Psoas muscle (tissue), 8 donors: ENCODE measurements at places on chromosomes 6 and 20. TPM values are rescaled to one million over a fixed set of nuclear protein-coding genes. Genes with fewer than 3 reads are reported as not detected.

The FNDC1 gene
- total RNA-seq = 0.07 TPM

DNA sequence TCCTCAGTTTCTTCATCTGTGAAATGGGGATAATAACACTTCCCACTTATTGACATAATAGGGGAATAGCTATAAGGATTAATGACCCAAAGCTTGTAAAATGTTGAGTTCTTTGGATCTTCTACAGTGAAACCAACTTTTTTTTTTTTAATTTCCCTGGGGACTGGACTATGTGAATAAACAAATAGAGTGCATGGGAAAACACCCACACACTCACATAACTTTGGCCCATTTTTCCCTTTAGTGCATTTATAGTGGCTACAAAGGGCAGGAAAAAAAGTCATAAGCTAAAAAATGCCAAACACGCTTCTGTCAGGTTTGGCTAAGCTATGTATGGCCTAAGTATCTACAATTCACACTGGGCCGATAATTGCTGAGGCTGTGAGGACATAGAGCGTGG lies 406.2 kb upstream of the JAG1 start:
- DNase-seq = no peak

DNA sequence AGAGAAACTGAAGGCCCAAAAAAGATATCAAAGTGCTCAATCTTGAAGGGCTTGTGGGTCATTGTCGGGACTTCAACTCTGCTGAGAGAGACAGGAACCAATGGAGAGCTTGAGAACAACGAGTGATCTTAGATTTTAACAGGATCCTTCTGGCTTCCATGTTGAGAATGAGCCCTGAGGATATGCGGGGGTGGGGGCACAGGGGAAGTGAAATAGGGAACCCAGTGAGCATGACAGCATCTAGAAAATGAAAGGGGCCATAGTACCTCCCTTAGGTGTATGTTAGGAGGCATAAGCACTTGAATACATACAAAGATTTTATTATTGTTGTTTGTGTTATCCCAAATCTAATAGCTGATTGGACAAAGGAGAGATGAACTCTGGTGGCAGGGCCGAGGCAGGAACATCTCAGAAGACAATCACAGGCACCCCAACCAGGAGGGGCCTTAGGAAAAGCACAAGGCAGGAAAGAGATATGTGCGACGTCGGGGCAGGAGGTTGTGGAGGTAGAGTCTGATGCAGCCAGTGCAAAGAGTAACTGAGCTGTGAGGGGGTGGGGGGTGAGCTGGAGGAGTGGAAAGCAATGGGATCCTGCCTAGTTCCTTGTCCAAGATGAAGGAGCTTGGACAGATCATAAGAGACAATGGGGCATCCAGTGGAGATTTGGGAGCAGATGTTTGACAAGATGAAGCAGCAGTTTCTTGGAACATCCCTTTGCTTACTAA lies 10.4 kb downstream of the TGM6 start:
- no peak for DNase-seq

GRCh38 chr20:57999465-58000111 lies 228.9 kb downstream of the ANKRD60 start:
- peak; percentile 39 for DNase-seq

- no peak for DNase-seq
Observed at GRCh38 chr6:167341665-167342655, 17.1 kb downstream of the TTLL2 start.

DNA sequence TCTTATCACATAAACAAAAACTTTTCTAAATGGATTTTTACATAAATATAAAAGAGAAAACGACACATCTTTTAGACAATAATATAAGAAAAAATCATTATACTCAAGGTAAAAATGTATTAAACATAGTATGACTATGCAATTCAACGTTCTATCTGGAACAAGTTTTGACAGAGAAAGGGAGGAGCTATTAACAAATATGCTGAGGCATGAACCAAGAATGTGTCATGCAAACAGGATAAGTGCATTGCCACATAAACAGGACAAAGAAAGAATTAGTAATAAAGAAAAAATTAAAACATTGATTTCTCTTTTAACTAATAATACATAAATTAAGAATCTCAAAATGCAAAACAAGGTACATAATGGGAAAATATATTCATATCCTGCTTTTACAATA lies 1353.4 kb upstream of the GJE1 start:
- no peak for DNase-seq

- DNase-seq = no peak
Observed at GRCh38 chr6:105882828-105883227, 203.3 kb upstream of the PRDM1 start.

DNA sequence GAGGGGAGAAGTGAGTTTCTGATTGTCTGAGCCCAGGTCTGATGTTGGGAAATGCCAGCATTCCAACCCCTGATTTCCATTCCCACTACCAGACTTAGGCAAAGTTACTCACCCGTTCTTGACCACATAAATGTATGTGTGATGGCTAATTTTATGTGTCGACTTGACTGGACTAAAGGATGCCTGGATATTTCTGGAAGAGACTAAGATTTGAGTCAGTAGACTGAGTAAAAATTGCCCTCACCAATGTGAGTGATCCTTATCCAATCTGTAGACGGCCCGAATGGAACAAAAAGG lies 95.8 kb upstream of the TAB2 start:
- DNase-seq = no peak

DNA sequence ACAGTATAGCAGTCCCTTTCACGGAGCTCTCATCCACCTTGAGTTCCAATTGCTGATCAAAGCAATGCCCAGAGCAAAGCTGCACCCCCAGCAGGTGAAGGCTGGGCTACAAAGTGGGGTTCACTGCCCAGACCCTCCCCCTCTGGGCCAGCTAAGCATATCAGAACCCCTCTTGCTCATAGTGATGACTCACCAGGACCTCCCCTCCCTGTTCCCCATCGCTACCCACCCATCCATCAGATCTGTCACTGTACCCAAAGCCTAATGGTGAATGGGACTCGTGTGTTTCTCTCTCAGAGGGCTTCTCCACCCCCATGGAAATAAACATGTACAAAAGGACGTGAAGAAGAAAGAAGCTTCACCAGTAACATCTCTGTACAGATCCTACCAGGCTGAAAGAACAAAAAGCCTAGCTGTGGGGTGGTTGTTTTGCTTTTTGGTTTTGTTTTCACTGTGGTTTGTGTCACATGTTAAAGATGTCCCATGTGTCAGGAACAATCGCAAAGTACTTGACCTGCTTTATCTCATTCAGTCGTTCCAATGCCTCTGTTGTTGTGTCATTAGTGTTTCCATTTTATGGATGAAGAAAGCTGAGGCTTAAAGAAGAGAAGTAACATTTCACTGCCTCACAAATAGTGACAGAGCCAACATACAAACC lies 518.5 kb downstream of the CD83 start:
- no peak for DNase-seq

DNA sequence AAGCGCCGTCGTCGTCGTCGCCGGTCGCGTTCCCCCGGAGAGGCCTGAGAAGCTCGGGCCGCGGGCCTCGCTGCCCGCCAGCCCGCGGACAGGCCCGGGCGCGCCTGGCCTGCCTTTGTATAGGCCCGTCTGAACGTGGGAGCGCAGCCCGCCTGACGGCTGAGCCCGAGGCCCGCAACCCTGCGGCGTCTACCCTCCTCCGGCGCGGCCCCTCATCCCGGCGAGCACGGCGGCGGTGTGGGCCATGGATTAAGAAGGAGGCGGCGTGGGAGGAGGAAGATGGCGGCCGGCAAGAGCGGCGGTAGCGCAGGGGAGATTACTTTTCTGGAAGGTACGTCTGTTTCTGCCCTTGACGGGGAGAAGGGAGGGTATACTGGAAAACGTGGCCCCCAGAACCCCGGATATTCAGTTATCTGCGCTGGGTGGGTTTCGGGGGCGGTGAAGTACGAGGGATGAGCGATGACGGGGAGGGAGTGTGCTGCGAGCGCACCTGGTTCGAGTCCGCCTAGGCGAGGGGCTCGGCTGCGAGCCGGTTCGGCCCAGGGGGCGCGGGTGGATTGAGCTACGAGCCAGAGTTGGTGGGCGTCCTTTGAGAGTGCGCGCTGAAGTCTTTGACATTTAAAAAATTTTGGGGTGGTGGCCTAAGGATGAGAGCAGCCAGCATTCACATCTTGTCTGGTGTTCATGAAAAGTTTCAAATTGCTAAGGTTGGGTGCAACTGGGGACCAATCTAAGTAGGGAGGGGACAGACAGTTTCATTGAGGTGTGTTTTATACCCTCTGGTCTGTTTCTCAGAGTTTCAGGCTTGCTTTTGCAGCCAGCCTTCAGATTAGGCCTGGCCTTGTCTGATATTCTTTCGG lies 796 bp downstream of the SENP6 start:
- peak; percentile 53 for DNase-seq

DNA sequence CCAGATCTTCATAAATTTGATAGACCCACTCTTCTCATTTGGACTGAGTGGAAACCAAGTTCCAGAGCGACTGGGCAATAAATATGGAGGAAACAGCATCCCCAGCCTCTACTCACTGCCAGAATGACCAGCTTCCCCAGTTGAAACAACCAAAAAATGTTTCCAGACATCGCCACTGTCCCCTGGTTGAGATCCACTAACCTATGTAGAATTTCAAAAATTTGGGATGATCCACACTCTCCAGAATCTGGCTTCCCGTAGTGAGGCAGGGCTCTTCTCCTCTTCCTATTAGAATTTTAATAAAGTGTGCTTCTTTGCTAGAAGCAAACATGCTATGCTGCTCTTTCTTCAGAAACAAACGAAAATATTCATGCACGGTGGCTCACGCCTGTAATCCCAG lies 287.0 kb upstream of the SUPT3H start:
- DNase-seq = no peak

DNA sequence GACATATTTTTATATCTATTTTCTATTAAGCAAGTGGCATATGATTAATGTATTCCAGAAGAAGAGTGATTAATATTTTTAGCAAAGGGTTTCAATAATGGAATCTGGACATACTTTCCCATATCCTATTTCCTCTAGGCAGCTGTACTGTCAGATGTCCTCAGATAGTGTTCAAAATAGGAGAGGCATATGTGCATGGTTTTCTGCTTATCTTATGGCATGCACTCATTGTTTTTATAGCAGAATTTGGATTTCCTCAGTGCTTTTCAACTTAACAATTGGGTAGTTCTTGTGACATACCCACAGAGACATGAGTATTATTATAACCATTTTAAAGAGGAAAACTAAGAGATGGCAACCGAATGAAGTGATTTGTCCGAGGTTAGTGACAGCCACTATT lies 12.6 kb upstream of the SLC17A5 start:
- DNase-seq = no peak

GRCh38 chr20:52983726-52984450 lies 11.7 kb downstream of the TSHZ2 start:
- DNase-seq = no peak

The SLC32A1 gene
- not detected for total RNA-seq

The CSNK2B gene
- total RNA-seq = 102 TPM

The CD93 gene
- total RNA-seq = 17.6 TPM

The PACSIN1 gene
- total RNA-seq = 0.11 TPM

- no peak for DNase-seq
Observed at GRCh38 chr6:74073999-74074398, 378.0 kb downstream of the CD109 start.

GRCh38 chr6:83057705-83058321 lies 7.8 kb downstream of the UBE3D start:
- no peak for DNase-seq

GRCh38 chr6:91243436-91243835 lies 656.6 kb upstream of the MAP3K7 start:
- no peak for DNase-seq

The LPA gene
- not detected for total RNA-seq

DNA sequence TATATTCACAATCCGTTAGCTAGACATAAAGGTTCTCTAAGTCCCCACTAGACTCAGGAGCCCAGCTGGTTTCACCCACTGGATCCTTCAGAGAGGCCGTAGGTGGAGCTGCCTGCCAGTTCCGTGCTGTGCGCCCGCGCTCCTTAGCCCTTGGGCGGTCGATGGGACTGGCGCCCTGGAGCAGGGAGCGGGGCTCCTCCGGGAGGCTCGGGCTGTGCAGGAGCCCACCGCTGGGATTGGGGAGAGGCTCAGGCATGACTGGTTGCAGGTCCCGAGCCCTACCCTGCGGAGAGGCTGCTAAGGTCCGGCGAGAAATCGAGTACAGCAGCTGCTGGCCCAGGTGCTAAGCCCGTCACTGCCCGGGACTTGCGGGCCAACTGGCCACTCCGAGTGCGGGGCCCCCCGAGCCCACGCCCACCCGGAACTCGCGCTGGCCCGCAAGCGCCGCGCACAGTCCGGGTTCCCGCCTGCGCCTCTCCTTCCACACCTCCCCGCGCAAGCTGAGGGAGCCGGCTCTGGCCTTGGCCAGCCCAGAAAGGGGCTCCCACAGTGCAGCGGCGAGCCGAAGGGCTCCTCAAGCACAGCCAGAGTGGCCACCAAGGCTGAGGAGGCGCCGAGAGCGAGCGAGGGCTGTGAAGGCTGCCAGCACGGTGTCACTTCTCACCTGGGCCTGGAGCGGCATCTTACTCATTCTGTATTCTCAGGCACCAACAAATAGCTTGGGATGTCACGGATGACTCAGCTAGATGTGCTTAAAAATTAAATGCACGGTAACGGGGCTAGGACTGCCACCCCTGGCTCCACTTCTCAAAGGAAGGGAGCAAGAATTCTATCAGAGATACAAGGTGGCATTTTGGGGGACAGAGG lies 44.1 kb downstream of the IRF4 start:
- DNase-seq = no peak

DNA sequence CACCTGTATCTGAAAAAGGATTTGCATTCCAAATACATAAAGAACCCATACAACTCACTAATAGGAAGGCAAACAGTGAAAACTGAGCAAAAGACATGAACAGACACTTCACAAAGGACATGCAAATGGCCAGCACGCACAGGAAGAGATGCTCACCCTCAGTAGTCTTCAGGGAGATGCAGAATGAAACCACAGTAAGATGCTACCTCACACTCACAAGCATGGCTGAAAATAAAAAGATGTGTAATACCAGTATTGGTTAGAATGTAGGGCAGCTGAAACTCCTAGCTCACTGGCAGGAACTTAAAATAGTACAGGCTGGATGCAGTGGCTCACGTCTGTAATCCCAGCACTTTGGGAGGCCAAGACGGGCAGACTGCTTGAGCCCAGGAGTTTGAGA lies 64.6 kb downstream of the SNX5 start:
- no peak for DNase-seq

- DNase-seq = no peak
Observed at GRCh38 chr6:77030929-77031674, 432.2 kb downstream of the HTR1B start.

The PDE7B gene
- 4.3 TPM for total RNA-seq

The SLC29A1 gene
- total RNA-seq = 40.6 TPM
